IPS DF 6.9 (cell line): ENCODE measurements at places on chromosomes 2 and 18.

- DNase-seq, result no peak
These were observed 32.2 kb downstream of the MAL start for GRCh38 chr2:95057535-95058370.

GRCh38 chr18:13611142-13611600 lies 115.2 kb downstream of the FAM210A start:
- DNase-seq, result no peak

GRCh38 chr2:25204190-25204838 lies 35.9 kb upstream of the POMC start:
- no peak for DNase-seq

DNA sequence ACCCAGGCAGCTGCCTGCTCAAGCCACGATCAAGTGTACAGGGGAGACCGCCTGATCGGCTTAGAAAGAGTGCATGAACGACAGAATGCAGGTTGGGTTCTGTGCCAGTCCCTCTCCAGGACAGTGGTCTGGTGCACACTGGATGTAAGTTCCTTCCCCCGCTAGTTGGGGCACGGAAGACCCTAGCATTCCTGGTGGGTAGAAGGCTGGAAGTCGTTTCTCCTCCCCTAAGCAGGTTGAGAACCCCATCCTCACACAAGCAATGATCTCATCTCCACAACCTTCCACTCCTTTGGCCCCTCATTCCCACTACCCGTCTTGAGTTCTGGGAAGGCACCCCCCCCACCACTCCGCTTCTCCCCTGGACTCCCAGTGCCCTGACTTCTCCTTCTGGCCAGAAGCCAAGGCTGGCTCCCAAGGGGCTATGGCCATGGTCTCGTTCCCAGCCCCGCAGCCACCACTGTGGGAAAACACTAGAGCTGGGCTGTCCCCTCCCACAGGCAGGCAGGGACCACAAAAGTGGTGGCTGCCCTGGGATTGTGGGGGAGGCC lies 1.4 kb upstream of the ANKRD39 start:
- DNase-seq, result no peak
